ENCODE measurements at places on chromosomes 12 and 14.

DNA sequence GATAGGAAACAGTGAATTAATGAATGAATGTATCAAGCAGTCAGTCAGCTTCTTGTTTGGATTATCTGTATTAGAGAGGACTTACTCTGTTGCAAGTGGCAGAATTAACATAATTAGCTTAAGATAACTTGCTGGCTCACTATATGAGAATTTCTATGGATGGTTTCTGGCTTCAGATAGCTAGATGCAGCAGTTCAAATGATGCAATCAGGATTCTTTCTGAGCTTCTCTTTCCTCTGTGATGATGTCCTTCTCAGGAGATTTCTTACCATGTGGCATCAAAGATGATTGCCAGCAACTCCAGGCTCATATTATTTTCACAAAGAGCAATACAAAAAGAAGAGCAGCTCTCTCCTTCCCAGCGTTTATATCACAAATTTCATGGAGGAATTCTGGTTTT, 30.7 kb downstream of the FRMD6 start:
- peaks cover 19% of the 10 kb centered on the region for H3K36me3 ChIP-seq
- H3K27me3 ChIP-seq = no peaks in the 10 kb centered on the region
- no peak overlapping the region for H3K4me3 ChIP-seq
- peaks cover 34% of the 10 kb centered on the region for H3K4me1 ChIP-seq

DNA sequence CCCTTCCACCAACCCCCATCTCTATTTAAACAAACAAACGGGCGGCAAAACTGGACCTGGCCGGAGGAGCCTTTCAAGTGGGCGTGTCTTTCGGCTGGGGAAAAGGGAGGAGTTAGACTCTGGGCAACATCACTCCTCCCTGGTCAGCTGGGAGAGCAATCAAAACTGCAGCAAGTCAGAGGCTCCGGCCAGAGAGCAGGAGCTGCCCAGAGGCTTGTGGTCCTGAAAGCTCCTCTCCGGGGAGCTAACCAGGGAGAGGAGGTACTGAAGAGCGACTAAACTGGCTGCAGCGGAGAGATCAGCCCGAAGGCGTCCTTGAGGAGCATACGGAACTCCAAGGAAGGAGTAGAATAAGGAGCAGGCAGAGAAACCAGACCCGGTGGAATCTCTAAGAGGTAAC, at the start of gene NEUROD4:
NEUROD4 (plus strand) TSS at position 191 of the 400 bp plus-strand sequence. CDS start 6,466 bp downstream, outside the sequence.
- peaks cover 64% of the 10 kb centered on the region for H3K27me3 ChIP-seq
- H3K27ac ChIP-seq = no peak within 1 kb of the TSS
- DNase-seq = peak; percentile 54
- H3K4me1 ChIP-seq = no peaks in the 10 kb centered on the region
- H3K4me3 ChIP-seq = no peak within 1 kb of the TSS

DNA sequence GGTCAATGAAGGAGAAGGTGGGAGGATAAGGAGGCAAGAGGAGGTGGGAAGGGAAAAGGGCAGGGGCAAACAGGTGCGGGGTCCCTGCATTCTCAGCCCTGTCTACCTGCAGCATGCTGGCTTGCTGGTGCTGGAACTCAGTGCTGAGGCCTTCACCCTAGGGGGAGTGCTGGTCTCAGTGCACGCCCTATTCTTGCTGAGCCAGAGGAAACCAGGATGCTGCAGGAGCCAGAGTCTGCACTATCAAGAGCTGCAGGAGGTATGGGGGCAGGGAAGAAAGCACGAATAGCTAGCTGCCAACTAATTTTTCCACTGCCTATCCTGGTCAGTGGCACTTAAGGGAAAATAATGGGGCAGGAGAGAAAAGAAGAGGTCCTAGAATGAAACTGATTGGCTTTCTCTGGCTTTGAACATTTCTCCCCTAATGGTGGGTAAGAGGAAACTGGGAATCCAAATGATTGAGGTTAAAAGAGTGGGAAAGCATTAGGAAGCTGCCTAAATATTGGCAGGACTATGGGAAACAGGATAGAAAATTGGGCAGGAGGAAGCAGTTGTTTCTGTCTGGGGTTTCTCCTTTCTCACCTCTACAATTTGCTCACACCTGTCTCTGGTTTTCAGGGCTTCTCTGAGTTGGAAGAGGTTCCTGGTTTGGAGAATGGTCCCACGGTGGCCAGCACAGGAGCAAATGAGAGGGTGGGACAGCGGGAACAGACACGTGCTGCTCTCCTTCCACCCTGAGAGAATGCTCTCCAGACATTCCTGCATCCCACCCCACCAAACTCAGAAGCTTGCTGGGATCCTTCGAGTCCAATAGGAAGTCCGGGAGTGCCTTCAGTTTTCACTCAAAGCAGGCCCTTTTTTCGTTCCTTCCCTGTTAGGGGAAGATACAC, 1.9 kb downstream of the TMEM253 start:
- H3K4me1 ChIP-seq = peaks cover 54% of the 10 kb centered on the region

GRCh38 chr14:64444984-64445845, 20.1 kb upstream of the AKAP5 start:
- H3K27me3 ChIP-seq = no peaks in the 10 kb centered on the region
- no peak overlapping the region for H3K4me3 ChIP-seq
- H3K4me1 ChIP-seq = no peaks in the 10 kb centered on the region
- peaks cover 84% of the 10 kb centered on the region for H3K36me3 ChIP-seq
- no peak overlapping the region for H3K27ac ChIP-seq

DNA sequence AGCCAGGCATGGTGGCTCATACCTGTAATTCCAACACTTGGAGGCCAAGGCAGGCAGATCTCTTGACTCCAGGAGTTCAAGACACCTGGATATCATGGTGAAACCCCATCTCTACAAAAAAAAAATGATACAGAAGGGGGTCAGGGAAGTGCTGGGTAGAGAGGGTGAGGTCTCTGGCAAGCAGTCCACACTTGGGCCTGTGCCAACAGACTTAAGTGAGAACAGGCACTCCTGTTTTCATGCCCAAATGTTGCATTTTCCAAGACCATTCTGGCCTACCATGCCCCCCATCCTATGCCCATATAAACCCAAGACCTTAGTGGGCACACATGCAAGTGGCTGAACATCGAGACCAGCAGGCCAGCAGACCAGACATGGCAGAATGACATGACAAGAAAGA, 16.0 kb upstream of the CMAS start:
- peaks cover 7% of the 10 kb centered on the region for H3K4me1 ChIP-seq
- DNase-seq = peak; percentile 22
- H3K27me3 ChIP-seq = no peaks in the 10 kb centered on the region
- H3K27ac ChIP-seq = no peak overlapping the region
